ENCODE measurements at places on chromosomes 1 and 21.

DNA sequence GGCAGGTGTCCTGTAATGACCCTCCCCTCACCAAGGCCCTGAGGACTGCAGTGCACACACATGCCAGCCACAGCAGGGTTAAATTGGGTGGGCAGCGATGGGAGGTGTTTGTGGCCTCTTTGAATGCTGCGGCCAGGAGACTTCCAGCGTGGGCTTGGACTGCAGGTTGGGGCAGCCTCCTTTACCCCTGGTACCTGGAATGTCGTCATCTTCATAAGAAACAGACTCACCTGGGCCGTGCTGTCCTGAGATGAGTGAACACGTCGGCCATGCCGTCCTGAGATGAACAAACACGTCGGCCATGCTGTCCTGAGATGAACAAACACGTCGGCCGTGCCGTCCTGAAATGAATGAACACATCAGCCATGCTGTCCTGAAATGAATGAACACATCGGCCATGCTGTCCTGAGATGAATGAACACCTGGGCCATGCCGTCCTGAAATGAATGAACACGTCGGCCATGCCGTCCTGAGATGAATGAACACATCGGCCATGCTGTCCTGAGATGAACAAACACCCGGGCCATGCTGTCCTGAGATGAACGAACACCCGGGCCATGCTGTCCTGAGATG, 50.1 kb upstream of the COL6A1 start:
- no peak for DNase-seq

DNA sequence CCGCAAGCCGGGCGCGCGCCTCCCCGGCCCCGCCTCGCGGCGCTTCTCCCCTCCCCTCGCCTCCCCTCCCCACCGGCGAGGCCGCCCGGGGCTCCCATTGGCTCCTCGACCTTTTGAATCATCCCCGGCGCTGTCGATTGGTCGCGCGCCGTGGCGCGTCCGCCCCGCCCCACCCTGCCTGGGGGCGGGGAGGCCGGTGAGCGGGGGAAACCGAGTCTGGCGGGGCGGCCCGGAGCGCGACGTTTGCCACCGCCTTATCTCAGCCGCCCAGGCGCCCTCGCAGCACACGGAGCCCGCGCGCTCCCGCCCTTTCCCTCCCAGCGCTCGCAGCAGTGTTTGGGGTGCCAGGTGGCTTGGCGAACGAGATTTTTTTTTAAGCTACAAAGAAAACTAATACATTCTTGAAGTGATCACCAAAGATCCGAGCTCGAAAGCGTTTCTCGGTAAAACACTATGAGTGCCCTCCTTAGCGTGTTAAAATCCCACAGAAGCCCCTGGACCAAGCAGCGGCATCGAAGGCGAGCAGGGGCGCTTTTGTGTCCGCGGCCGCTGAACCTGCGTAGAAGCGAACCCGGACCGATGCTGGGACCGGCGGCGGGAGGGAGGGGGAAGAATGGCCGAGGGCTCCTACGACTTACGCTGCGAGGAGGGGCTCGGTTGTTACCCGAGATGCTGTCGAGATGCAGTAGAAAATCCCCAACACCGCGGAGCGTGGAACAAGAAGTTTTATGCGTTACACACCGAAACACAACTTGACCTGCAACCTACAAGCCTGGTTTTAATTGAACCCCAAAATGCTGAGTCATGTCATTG, 436 bp upstream of the LBR start:
- DNase-seq: peak; percentile 99

- no peak for DNase-seq
Measured at GRCh38 chr1:45545553-45546310, 4.9 kb upstream of the AKR1A1 start.

DNA sequence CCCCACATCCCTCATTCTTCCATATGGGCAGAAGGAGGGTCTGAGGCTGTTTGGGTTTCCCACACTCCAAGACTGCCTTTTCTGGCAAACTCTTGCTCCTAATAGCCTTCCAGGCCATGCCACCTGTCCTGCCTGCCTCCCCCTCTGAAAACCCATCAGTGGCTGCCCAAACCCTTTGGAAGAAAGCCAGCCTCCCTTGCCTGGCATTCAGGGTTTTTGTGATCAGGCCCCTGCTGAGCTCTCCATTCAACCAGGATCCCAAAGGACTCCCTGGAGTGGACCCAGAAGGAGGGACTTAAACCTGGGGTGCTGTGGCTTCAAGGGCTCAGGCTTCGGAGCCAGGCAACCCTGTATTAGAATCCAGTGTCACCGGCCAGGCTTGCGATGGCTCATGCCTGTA, 4.2 kb upstream of the GUCA2A start:
- no peak for DNase-seq

DNA sequence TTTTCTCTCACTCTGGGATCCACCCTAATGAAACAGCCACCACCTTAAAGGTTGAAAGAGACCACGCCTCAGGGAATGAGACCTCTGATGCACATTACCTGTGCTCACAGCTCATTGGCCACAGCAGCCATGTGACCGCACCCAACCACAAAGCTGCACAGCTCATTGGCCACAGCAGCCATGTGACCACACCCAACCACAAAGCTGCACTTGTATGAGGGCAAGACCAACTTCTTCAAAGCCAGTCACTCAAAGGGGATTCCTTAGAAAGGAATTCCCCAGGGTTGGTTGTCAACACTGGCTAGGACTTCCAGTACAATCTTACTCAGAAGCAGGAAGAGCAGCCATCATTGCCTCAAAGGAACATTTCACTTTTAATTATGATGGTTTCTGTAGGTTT, 43.6 kb upstream of the PDE9A start:
- DNase-seq: no peak

DNA sequence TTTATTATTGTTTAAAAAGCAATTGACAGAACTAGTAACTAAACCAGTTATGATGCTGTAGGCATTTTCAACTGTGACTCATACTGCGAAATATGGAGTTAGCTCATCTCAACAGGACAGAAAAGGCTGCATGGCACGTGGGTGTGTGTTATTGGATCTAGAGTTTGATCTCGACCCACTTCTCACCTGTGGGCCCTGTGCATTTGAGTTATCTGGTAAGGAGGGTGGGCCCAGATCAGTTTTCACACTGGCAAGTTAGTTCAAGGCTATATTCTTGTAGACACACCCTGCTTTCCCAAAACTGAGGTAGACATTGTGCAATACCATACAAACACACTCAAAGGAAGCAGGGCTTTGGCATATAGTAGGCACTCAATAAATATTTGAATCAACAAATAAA, 71.3 kb upstream of the PRDX6 start:
- no peak for DNase-seq

GRCh38 chr1:64535938-64536835, 66.3 kb downstream of the CACHD1 start:
- DNase-seq: no peak

DNA sequence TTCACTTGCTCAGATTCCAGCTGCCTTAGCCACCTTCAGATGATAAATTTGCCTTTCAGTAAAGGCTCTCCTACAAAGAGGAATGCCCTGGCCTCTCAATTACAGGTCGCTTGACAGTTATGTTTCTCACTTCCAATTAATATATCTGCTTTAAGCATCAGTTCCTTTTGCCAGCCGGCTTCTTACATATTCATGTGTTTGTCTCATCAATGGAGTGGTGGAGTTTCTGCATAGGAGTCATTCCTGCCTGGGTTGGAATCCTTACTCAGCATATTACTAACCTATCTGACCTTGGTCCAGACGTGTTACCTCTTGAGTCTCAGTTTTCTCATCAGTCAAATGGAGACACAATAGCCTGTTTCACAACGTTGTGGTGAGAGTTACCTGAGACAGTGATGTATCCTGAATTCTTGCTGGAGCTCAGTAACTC, 9.4 kb upstream of the SESN2 start:
- DNase-seq: no peak

DNA sequence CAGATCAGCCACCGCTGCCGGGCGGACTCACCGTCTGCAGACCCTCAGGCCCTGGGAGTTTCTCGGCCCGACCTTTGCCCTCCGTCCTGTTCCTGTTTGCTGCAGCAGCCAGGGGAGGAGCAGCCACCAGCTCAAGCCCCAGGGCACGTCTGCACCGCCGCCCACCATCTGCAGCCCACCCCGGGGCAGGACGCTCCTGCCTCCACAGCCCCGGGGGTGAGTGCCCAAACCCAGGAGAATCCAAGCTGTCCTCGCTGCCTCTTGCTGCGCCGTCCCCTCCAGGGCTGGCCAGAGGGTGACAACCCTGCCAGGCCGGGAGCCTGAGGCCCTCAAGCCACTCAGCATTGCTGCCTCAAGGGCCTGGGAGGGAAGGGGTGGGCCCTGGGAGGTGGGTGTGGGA, 1.2 kb upstream of the SLC25A34 start:
- peak; percentile 65 for DNase-seq

DNA sequence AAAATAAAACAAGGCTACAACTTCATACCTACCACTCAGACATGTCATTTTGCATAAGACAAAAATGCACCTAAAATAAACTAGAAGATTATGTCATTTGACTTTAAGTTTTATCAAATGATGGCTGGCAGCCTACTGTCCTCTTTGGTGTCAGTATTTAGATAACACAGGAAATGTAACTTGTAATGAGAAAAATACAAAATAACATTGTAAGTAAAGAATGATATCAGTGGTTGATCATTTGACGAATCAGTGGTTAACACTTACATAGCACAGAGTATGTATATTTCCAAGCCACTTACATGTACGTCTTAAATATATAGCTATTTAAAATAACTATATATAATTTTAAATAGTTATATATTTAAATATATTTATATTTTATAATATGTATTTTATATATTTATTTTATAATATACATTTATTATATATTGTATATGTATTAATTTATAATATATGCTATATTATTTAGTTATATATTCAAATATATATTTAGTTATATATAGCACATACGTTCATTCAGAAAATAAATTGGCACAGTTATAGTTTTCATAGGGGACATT, 44.1 kb downstream of the ZNF678 start:
- no peak for DNase-seq

DNA sequence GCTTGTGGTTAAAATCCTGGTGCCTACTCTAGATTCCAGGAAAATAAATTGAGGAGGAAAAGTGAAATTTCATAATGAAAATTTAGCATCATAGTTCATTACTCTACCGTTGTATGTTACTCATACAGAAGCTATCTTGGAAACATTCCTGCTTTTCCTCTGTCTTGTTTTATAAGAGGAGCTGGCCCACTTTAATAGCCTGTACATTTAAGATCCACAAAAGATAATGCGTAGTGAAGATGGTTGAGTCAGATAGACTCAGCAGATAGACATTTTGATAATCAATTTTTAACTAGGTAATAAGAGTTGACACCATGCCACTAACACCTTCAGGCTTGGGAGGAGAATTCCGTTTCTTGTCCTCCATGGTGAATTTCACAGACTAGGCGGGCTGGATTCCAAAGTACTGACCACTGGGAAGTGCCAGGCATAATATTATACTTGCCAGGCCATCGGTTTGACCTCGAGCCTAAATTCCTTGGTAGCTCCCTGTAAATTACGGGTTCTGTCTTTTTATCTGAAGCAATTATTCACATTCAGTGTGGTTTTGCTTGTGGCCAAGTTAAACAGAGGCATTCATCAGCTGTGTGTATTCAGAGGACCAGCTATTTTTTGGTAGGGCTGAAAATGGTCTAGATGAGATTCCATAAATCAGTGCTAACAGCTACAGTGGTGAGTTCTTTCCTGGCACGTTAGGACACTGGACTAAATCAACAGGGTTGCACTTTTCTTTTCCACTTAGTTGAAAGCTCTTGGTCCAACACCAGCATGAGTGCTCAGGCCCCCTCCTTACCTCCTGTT, 111.9 kb upstream of the KAZN start:
- no peak for DNase-seq

DNA sequence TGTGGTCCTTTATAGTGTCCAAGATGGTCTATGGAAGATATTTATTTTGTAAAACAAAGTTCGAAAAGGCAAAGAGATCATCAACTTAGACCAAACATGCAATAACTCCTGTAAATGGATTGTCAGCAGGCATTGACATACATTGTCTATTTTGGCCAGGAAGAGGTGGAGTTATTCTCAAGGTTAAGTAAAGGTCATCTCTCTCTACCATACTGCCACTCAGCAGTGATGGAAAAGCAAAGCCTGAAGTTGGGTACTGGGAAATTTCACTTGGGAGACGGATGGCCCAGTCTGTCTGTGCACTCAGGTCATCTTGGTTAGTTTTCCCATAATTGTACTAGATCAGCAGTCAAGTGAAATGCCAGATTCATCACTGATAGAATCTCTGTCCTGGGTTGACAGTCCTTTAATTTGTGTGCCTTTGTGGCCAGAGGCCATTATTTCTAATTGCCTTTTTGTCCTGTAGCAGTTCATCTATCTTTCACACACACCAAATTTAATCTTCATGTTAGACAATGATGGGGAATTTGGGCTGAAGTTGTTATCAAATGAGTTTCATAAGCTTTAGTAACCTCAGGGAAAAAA, 17.5 kb downstream of the PIGP start:
- no peak for DNase-seq

DNA sequence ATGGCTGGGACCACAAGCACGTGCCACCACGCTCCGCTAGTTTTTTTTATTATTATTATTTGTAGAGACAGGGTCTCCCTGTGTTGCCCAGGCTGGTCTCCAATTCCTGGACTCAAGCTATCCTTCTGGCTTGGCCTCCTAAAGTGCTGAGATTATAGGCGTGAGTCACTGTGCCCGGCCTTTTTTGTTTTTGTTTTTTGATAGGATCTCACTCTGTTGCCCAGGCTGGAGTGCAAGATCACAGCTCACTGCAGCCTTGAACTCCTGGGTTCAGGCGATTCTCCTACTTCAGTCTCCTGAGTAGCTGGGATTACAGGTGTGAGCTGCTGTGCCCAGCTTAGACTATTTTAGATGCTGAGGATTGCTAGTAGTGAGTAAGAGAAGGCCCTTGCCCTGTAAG, 11.8 kb upstream of the RNF11 start:
- no peak for DNase-seq

GRCh38 chr1:205633421-205633976, 1.7 kb upstream of the ELK4 start:
- DNase-seq: no peak

DNA sequence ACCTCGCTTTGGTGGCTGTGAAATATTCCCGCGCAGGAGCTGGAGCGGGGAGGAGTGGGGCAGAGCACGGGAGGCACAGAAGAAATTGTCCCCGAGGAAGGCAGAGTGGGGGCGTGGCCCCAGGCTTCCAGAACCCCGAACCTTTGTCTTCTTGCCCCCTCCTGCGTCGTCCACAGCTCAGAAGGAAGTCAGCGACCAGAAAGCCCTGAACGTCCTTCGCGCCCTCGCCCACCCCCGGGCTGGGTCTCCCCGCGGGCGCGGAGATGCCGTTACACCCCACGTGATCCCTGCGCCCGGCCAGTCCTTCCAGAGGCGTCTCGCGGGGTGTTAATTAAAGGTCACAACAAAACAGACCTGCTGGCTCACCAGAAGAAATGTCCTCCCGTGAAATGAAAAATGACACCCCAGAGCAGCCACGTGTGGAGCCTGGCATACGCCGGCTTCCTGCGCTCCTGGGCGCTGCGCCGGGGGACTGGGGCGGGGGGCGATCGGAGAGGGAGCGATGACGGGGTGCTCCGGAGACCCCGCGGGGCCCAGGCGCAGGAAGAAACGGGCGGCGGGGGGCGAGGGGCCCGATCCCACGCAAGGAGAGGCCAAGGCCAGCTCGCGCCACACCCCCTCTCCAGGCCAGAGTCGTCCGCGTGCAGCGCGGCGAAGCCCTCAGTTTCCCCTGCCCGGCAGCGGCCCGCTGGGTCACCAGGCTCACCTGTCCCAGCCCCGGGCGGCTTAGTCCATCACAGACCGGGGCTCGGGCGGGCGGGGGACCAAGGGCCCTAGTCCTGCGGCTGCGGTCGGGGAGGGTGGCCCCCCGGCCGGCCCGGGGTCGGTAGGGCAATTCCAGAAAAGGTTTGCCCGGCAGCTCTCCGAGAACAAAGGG, 995 bp upstream of the KIF26B start:
- DNase-seq: peak; percentile 73

- DNase-seq: no peak
Measured at GRCh38 chr1:104593413-104594187, 843.9 kb downstream of the AMY1C start.
